Forelimb muscle (tissue), 1 donor: ENCODE measurements at places on chromosomes 16 and 17. TPM values are rescaled to one million over a fixed set of nuclear protein-coding genes. Genes with fewer than 3 reads are reported as not detected.

The PRR11 gene
- 9.7 TPM for polyA plus RNA-seq

The METTL2A gene
- 16.6 TPM for polyA plus RNA-seq

The CCDC47 gene
- polyA plus RNA-seq, result 54.9 TPM

The C1QTNF8 gene
- polyA plus RNA-seq, result not detected

GRCh38 chr16:23953476-23953875 is 117.7 kb downstream of the PRKCB start:
- no peak for DNase-seq

DNA sequence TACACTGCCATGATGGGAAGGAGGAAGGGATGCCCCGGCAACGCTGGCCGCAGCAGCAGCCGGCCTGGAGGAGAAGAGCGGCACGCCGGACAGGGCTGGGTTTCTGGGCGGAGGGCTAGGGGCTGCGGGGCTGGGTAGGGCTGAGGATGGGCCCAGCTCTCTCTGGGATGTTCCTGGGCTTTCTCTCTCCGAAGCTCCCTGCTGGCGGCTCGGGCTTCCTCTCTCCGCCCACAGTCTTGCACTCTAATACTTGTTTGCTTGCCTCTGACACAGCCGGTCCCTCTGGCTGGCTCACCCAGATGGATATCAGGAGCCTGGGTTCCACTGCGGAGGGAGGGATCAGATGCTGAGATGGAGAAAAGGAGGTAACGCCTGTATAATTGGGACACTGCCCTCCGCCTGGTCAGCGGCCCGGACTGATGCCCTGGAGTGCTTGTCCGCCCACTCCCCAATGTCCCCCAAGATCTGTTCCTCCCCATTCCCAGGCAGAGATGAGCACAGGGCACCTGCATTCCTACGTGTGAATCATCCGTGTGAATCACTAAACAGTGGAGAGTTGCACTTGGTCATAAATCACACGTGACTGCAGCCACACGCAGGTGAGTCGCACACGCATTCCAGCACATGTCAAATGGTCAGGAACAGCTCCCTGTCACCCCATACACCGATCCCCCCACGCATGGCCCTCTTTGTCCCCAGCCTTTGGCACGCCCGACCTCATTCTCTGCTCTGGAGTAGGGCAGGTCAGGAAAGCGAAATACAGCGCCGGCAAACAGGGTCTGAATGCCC is at the start of gene ALOXE3:
Gene ALOXE3, minus strand, starts transcription at position 535 of the 789 bp plus-strand sequence. Its CDS starts 524 bp downstream, at position 11.
- DNase-seq, result no peak

GRCh38 chr17:19760746-19761145 is 12.6 kb upstream of the ALDH3A1 start:
- no peak for DNase-seq

GRCh38 chr17:36614933-36615332 is 13.6 kb downstream of the MRM1 start:
- no peak for DNase-seq

DNA sequence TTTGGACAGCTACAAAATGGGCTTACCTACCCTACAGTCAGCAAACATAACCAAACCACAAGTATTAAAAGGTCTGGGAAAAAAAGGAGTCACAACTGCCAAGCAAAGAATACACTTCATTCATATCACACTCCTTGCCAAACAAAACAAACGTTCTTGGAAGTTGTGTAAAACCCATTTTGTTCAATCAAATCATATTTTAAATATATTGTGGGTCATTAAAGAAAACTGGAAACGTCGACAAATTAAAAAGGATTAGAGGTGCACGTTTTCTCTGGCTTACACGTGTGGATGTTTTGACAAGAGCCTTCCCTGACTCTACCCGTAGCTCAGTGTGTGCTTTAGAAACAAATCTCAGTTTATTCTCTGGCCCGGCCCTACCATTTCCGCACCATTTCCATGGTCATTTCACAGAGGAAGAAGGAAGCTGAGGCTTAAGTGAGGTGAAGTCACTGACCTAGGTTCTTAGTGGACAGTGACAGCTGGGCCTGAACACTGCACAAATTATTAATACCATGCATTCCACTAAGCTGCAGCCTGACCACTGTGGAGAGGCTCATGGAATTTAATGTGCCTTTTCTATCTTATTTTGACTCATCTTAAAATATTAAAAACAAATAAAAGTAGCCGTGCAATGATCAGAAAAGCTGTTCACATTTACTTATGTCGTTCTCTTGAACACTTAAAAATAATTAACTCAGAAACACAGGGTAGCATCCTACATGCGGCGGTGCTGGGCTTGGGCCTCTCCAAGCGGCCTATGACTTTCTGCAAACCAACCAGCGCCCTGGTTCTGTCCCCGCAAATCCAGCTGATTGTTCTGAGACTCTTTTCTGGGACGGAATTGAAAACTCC is 968 bp downstream of the CEP112 start:
- no peak for DNase-seq

DNA sequence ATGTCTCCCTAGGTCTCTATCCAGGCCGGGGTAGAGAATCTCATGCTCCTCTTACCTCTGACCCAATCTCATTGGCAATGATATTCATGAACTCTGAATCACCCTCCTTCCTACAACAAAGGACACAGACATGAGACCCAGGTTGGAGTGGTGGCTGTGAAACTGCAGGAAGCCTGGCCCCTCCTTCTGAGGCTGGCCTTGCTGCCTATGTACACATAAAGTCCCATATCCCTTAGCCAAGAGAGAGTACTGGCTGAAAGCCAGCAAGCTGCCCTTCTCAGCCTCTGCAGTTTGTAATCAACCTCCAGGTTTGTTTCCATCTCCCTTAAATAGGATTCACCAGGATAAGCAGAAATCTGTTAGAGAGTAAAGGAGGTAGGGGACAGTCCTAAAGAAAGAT is 10.6 kb downstream of the AARSD1 start:
- no peak for DNase-seq

- DNase-seq, result no peak
These were observed 109.8 kb downstream of the GOSR1 start for GRCh38 chr17:30586818-30587595.

DNA sequence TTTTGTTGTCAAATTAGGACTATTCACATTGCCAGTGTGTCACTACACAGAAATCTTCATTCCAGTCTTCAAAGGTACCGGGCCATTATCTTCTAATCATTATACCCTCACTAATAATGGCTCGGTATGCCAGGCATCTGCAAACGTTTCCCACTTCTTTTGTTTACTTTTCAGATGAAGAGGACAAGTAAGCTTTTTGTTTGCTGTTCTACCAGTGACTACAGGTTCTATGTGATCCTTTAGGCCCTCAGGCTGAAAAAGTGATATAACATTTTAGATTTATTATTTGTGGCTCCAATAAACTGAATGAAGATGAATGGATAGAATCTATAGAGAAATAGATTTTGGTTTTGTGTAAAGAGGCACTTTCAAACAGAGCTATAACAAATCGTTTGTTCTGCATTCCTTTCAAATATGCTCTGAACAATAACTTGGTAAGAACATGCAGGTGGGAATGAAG is 403 bp upstream of the KRTAP3-1 start:
- no peak for DNase-seq

- DNase-seq, result no peak
These were observed 23.3 kb downstream of the TBCD start for GRCh38 chr17:82775001-82775823.
